Thoracic aorta (tissue), 2 donors: ENCODE measurements at places on chromosomes 4 and X.

DNA sequence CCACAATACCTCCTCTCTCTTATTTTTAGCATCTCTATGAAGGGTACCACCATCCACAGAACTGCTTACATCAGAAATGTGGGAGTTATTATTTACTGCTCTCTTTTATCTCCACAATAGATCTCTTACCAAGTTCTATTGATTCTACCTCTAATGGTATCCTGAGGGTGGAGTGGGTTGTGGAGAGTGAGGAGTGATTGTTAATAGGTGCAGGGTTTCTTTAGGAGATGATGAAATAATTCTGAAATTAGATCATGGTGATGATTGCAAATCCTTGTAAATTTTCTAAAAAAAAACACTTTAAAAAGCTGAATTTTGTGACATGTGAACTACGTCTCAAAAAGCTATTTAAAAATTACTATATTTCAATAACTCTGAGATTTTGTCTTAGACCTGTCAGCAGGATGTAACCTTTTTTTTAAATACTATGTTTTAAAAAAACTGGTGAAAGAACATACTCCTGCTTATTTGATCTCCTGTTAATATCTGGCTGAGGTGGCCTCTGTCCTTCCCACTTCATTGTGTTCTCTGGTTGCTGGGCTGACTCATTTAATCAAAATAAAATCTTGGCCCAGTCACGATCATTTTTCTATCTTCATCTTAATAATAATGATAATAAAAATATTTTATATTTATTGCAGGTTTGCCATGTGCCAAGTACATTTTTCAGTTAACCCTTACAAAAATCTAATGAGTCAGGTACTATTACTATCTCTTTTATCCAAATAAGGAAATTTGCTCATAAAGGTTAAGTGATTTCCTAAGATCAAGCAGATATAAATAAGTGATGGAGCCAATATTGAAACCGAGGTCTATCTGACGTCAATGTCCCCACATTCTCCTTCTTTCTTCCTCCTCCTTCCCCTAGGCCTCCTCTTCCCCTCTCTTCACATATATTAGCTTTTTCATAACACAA is 73.5 kb downstream of the GLUD2 start:
- no peak for DNase-seq

DNA sequence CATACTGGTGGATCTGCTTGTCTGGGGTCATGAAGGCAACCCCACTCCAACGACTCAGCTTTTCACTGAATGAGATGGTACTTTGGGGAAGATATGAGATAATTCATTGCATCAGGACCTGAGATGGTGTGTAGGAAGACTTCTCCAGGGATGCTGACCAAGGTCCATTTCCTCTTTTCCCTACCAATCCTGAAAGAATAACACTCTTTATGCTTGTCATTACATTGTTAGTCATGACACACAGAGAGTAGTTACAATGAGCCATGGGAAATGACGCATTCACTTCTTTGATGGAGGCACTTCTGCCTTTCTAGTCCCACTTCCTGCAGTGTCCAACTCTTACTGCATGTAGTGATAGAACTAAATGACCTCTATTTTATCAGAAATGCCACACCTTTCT is 58.6 kb downstream of the AREG start:
- DNase-seq, result no peak

DNA sequence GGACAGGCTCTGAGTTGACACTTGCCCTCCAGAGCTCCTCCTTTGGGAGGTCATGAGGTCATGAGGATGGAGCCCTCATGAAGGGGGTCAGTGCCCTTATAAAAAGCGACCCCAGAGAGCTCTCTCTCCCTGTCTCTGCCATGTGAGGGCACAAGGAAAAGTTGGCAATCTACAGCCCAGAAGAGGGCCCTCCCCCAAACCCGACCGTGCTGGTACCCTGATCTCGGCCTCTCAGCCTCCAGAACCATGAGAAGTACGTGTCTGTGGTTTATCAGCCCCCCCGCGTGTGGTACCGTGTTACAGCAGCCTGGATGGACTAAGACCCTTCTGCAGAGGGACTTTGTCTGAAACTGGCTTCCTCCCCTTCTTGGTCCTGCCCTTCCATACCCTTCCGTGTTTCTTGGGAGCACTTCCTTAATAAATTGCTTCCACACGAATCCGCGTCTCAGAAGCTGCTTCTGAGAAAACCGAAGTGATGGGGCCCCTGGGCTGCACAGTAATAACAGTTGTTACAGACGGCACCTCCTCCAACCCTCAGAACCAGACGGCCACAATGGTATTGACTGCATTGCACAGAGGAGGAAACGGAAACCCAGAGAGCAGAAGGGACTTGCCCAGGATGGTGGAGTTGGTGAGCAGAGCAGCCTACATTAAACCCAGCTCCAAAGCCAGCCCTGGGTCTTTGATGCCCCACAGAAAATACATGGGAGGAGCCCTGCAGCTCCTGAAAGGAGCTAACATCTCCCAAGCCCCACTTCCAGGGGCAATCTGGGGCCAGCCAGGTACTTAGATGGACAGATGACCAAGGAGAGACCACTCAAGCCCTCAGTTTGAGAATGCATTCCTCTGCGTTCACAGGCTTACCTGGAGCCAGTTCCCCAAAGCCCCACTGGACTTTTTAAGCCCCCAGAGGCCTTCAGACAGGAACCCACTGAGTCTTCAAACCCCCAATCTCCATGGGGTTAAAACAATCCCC is 242.7 kb downstream of the BCOR start:
- no peak for DNase-seq

GRCh38 chr4:80215449-80216052 is 18.2 kb downstream of the PRDM8 start:
- DNase-seq, result no peak

GRCh38 chr4:121428721-121429120 is 47.9 kb upstream of the QRFPR start:
- DNase-seq, result no peak

GRCh38 chr4:177367336-177367735 is 57.7 kb downstream of the NEIL3 start:
- DNase-seq, result no peak

GRCh38 chr4:127071443-127071842 is 561.3 kb upstream of the INTU start:
- DNase-seq, result no peak

DNA sequence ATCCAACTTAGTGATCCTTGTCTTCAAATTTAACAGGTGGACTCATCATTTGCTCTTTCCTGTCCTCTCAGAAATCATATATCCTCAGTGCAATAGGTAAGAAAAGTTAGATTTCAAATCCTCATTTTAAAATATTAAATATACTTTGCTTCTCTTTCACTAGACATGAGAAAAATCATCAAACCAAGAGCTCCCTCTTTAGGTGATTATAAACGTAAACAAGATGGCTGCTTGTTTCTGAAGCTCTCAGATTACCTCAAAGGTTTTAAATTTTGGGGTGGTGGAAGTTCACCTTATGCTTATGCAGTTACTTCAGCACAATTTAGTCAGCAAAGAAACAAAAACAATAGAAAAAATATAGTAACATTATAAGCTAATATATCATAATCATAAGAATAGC is 27.3 kb downstream of the CSN3 start:
- no peak for DNase-seq

DNA sequence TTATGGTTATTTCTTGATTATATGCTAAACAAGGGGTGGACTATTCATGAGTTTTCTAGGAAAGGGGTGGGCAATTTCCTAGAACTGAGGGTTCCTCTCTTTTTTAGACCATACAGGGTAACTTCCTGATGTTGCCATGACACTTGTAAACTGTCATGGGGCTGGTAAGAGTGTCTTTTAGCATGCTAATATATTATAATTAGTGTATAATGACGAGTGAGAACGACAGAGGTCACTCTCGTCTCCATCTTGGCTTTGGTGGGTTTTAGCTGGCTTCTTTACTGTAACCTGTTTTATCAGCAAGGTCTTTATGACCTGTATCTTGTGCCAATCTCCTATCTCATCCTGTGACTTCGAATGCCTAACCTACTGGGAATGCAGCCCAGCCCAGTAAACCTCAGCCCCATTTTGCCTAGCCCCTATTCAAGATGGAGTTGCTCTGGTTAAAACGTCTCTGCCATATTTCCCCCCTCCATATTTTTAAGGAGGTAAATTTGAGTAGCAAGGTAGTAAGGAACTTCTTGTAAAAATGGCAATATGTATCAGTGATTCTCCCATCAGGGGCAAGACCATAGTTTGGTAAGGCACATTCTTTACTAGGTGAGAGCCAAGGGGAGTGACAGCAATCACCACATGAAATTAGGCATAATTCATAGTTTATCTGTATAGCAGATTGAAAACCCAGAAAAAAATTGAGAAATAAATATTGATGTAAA is 2.6 kb downstream of the CXCL2 start:
- DNase-seq, result no peak

DNA sequence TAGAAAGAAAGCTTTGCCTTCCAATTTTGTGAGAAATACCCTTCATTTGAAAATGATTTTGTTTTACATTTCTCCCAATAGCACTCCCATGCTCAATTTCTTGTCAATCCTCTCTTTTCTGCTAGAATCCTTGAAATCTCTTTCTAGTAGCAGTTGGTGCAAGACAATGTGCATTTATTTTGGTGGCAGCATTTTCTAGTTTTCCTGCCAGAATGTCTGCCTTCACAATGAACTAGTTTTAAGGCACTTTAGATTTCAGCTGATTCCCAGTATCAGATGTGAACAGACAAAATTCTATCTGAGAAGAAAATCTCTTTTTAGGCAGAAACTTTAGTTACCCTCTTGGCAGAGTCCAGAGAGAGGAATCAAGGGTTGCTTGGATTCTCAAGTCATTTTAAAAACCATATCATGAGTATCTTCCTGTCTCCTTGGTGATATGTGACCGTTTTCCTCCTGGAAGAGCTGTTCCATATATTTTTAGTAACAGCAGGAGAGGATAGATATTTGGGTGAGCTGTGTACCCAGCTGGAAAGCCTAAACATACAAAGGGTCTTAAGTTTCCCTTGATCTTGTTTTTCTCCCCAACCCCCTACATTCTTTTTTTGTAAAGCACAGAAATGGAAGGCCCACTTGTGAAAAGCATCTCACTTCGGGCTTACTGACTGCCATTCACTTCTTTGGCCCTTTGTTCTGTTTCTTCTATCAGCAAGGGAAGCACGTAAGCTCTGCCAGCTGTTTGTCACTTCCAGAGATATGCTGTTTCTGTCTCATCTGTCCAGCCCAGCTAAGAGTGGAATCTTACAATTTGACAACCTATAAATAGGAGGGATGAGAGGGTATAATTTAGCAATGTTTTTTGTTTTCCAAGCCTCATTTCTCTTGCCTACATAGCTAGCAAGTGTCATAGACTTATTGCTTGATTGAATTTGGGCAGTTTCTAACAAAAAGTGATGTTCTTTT is 38.7 kb downstream of the TSPAN7 start:
- no peak for DNase-seq

GRCh38 chr4:167232805-167233684 is 1.2 kb downstream of the SPOCK3 start:
- DNase-seq, result no peak

GRCh38 chrX:150032742-150033141 is 94.5 kb upstream of the EOLA2 start:
- no peak for DNase-seq

GRCh38 chr4:173509036-173510001 is 20.7 kb downstream of the HAND2 start:
- DNase-seq, result no peak

GRCh38 chr4:70908993-70909556 is 6.9 kb downstream of the MOB1B start:
- no peak for DNase-seq

DNA sequence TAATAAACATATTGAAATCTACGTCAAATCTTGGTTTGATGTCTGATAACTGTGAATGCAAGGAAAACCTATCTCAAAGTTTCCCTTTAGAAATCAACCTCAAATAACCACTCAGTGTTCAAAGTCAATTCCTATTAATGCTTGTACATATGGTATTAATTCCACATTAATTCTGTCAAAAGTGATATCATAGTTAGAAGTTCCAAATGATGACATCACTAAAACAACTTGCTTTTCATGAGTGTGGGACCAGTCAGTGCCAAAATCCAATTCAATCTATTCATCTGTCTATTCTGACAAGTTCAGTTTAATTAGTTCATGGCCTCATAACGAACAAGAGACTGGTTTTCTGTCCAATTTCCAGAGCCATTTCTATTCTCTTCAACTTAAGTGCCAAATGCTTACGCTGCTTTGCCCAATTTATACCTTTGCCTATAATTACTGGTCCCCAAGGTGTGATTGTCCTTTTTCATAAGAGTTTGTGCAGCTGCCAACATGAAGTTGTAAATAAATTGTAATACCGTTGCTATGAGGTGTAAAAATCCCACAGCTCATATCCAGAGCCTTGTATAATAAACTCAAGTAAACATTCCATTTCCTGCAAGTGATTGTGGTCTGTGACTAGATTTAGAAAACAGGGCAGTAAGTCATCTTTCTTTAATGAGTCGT is 476.2 kb downstream of the RAB28 start:
- DNase-seq, result no peak

GRCh38 chrX:121504153-121504552 is 456.7 kb downstream of the GLUD2 start:
- no peak for DNase-seq

DNA sequence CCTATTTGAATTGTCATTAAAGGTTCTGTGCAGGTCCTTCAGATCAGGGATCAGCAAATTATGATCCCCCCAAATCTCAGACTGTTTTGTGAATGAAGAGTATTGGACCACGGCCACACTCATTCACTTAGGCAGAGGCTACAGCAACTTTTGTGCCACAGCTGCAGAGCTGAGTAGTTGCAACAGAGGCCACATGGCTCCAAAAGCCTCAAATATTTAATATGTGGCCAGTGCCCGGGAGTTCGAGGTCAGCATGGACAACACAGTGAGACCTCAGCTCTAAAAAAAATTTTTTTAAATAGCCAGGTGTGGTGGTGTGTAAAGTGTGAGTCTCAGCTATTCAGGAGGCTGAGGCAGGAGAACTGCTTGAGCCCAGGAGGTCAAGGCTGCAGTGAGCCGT is 100.7 kb downstream of the NSUN7 start:
- no peak for DNase-seq

DNA sequence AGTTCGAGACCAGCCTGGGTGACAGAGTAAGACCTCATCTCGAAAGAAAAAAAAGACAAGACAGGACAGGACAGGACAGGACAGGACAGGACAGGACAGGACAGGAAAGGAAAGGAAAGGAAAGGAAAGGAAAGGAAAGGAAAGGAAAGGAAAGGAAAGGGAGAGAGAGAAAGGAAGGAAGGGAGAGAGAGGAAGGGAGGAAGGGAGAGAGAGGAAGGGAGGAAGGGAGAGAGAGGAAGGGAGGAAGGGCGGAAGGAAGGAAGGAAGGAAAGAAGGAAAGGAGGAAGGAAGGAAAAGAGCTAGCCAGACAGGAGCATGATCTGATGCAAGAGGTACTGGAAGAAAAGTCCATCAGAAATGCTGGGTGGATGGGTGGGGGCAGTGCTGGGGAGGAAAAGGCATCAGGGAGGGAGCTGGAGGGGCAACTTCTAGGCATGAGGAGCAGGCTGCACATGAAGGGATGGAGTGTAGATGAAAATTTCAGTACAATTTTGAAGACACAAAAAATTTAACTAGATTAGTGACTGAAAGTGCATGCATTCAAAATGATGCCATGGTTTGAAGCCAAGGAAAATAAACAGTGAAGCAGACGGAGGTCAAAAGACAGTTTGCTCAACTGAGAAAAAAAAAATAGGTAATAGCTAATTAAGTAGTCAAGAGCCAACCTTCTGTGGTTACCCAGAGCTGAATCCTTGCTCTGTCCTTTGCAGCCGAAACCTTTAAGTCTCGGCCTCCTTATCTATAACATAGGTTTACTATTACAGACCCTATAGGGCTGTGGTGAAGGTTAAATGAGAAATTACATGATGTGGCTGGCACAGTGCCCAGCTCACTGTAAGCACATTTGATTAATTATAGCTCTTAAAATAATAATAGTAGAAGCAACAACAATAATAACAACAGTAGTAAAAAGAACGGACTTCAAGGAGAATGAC is 59.9 kb downstream of the ZNF827 start:
- DNase-seq, result no peak
